HEK293T (cell line): ENCODE measurements at places on chromosomes 3 and 15.

GRCh38 chr3:145294572-145294971 lies 866.4 kb downstream of the PLOD2 start:
- DNase-seq, result no peak

- DNase-seq, result no peak
Observed at GRCh38 chr15:67013696-67014095, 51.7 kb upstream of the SMAD3 start.

DNA sequence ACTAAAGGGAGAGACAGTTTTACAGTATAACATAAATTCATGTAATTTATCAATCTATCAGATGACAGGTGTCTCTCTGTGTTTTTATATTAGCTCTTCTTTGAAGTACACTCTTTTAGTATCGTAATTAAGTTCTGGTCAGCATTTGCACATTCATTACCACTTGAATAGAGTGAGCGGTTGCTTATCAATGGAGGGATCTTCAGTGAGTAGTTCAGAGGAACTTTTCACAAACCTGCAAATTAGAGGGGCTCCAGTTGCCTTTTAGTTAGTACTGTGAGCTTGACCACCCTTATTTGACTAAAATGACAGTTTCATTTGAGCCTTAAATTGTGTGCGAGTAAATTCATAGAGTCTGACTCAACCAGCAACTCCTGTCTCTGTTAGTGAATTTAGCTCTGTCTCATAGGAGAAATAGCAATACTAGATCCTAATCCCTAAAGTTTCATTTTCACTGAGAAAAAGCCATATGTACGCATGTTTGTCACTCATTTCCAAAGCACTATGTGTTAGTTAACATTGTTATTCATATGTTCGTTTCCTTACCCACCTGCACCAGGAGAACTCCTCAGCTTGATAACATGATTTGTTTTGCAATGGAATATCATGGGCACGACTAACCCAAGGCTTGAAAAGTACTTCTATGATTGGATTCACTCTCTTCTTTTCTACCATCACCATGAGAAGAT lies 57.5 kb upstream of the ZBED2 start:
- no peak for DNase-seq

DNA sequence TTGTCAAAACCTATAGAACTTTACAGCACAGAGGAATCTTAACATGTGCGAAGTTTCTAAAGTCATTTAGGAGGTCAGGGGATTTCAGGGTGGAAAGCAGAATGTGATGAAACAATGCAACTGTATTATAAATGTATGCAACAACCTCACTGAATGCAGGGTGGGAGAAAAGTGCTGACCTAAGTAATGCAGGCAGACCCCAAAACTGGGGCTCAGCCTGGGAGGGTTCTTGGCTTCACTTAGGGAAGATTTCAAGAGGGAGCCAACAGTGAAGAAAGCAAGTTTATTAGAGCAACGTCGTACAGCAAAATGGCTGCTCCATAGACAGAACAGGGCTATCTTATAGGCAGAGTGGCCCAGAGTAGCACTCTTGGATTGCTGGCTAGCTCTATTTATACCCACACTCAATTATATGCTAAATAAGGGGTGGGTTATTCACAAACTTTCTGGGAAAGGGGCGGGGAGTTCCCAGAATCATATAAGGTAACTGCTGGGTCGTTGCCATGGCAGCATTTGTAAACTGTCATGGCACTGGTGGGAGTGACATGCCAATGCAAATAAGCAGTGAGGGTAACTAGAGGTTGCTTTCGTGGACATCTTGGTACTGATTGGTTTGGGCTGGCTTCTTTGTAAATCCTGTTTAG lies 14.2 kb upstream of the CAND2 start:
- DNase-seq, result no peak

- DNase-seq, result no peak
Observed at GRCh38 chr15:70120958-70121623, 23.4 kb upstream of the TLE3 start.

- no peak for DNase-seq
Observed at GRCh38 chr15:33243869-33244268, 49.4 kb upstream of the FMN1 start.

GRCh38 chr3:72696815-72697214 lies 151.4 kb downstream of the SHQ1 start:
- DNase-seq, result no peak

DNA sequence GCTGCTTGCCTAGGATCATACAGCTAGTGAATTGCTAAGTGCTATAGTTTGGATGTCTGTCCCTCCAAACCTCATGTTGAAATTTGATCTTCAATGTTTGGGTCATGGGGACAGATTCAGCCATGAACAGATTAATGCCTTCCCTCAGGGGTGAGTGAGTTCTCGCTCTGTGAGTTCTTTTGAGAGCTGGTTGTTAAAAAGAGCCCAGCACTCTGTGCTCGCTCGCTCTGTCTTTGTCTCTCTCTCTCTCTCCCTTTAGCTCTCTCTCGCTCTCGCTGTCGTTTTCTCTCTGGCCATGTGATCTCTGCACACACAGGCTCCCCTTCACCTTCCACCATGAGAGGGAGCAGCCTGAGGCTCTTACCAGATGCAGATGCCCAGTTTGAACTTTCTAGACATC lies 14.9 kb downstream of the TRH start:
- no peak for DNase-seq

GRCh38 chr3:278300-279064 lies 81.9 kb downstream of the CHL1 start:
- DNase-seq, result no peak

- no peak for DNase-seq
Observed at GRCh38 chr3:107045791-107046190, 331.4 kb upstream of the CCDC54 start.

- DNase-seq, result no peak
Observed at GRCh38 chr3:195870442-195870841, 37.9 kb downstream of the TNK2 start.

- DNase-seq, result no peak
Observed at GRCh38 chr3:149385617-149386298, 8.3 kb upstream of the TM4SF1 start.

DNA sequence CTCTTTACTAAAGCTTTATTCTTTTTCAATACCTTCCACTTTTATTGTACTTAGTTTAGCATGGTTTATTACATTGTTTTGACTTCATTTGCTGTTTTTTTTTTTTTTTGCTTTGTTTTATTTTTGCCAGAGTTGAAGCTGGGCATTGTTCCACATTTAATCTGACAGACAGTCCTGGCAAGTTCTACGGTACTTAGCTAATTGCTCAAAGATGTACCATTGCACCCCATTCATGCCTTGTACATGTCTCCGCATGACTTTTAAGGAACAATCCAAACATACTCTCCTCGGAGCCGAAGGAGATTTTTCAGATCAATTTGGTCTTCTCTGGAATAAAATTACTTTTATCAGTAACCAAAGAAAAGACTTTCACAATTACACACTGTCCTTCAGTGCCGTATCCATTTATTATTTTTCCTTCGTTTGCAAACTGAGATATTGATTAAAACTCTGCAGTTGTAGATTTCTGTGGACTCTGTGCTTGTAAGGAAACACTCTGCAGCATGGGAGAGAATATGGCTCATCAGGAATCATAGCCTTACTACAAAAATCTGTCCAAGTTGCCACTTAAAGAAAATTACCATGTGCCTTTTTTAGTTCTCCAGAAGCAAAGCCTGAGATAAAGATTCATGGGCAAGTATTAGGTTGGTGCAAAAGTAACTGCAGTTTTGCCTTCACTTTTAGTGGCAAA lies 952.0 kb downstream of the AGBL1 start:
- no peak for DNase-seq

DNA sequence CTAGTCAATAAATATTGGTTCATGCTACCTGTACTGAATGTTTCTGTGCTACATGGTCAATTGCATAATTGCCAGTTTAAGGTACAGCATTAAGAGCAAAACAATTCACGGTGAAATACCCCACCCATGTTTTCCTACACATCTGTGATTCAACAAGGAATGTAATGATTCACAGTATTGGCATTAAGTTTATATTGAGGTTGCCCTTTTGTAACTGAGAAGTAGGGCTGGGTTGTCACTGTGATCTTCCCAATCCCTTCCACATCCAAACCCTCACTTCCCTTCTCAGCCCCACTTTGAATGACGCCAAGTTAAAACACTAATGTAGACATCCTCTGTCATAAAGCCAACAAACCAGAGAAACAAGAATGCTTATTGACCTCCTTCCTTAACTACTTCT lies 112.0 kb upstream of the TJP1 start:
- DNase-seq, result no peak

GRCh38 chr3:60282866-60283265 lies 968.4 kb downstream of the FHIT start:
- no peak for DNase-seq

- no peak for DNase-seq
Observed at GRCh38 chr3:33007776-33008175, 56.3 kb downstream of the CCR4 start.

- no peak for DNase-seq
Observed at GRCh38 chr15:88563638-88564037, 17.2 kb upstream of the DET1 start.

GRCh38 chr3:86993704-86994103 lies 2.8 kb upstream of the VGLL3 start:
- DNase-seq, result no peak

DNA sequence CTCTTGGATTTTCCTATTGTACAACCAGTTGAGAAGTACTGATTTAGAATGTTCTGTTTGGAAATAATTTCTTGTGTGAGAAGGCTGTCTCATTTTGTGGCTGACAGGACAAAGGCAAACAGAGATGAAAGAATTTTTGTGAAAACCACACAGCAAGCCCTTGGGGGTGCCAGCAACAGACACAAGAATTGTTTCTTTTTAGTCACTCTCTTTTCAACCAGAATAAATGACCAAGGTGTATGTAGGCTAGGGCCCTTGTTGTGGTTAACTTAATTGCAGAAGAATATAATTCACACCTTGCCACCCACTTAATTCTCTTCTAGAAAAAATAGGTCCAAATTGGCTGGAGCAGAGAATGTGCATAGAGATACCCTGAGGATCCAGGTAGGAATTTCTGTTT lies 329.4 kb upstream of the TBC1D5 start:
- no peak for DNase-seq

DNA sequence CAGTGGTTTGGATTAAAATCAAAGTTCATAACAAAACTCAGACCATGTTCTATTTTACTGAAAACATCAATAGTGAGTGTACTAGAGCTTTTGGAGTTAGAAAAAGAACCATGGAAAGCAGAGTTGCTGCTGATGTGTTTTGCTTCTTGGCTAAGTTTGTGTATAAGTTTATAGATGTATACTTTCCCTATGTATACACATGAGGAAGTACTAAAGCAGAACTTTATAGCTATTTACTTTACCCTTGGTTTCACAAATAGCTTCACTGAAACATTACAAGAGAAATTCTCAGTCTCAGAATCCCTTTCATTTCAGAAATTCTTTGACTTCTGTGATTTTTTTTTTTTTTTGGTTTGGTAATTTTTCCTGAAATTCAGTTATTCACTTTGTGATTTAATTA lies 229.0 kb downstream of the PTPRG start:
- no peak for DNase-seq

DNA sequence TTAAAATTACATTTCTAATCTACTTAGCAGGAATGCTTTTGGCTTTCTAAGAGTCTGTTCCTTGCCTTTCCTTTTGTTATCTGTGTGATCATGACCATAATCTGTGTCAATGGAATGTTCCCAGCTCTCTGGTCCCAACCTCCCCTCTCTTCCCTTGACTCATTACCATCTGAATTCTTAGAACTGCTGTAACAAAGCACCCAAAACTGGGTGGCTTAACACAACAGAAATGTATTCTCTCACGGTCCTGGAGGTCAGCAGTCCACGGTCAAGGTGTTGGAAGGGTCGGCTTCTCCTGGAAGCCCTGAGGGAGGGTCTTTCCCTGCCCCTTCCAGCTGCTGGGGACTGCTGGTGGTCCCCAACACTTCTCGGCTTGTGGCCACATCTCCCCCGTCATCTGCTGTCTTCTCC lies 81.1 kb downstream of the LRRK1 start:
- DNase-seq, result no peak

DNA sequence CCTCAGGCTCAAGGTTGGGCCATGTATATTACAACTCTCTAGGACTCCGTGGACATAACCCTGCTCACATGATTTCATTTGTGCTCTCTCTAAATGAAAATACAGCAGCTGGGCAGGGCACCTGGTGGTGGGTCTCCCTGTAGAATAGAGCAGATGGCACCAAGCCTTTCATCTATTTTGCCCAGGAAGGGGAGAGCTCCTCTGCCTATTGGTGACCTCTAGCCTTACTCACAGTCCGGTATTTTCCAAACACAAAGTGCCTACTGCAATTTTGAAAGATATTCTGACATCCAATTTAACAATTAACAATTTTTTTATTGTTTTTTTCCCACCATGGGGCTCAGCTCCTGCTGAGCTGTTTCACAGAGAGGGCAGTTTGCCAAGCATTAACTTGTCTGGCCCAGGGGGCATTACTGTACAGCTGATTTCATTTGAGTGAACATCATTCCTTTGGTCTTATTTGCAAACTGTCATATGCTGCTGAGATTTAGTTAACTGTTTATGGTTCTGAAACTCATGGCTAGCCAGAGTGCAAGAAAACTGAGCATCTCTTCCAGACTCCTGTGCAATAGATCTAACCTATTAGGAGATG lies 474.0 kb downstream of the EPHB1 start:
- no peak for DNase-seq
